ENCODE measurements at places on chromosomes 12 and 14.

DNA sequence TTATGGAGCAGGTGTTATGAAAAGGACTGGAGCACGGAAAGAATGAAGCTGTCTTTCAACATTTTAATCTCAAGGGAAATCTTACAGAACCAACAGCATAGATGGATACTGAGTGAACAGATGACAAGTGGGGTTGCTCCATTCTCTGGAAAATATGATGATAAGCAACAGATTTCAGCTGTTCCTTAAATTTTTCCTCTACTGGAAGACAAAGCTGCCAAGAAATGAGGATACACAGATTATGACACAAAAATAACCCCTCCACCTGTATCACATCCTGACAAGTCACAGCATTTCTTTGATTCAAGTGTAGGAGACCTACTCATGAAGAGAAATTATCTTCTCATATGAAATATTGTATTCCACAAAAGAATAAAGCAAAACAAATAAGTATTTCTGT, 13.0 kb upstream of the TMTC2 start:
- no peak for DNase-seq

DNA sequence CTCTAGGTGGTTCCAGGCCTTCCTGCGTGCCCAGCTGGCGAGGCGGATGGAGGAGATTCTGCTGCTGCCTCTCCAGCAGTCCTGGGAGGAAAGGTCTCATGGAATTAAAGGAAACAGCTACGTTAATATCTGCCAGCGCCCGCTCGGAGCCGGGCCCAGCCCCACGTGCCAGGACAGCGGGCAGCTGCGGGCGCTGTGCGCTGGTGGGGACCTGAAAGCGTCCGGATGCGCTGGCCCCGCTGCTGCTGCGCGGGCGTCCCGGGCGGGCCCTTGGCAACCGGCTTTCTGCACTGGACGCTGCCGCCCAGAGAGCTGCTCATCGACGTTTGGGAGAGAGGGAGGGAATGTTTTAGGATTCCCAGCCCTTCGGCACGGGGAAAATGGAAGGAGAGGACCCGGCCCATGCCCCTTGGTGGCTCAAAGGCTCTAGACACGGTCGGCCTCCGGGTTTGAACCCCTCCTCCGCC, 8.6 kb upstream of the DYNC1H1 start:
- no peak for DNase-seq

DNA sequence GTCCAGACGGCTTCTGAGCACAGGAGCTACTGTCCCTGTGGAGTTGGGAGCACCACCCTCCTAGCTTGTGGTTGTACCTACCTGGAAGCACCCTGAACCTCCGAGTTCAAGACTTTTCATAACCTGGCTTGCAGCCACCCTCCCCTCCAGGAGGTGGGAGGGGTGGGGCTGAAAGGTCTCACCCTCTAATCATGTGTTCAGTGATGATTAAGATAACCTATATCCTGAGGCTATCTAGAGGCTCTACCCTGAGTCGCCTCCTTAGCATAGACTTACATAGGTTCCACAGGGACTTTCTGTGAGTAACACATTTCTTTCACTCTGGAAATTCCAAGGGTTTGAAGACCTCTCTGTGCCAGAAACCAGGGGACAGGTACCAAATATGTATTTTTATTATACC, 146.5 kb downstream of the CFAP54 start:
- no peak for DNase-seq

DNA sequence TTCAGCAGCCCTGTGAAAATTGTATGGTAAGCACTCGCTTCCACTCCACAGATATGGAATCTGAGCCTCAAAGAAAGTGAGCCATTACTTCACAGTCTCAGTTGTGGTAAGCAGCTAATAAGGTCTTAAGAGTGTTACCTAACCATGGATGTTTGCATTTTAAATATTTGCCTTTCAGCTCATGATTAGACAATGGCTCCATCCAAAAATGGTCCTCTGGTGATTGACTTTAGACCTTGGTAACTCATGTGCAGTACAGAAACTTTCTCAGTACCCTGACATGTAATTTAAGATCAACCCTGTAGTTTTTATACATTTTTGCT, 1.8 kb downstream of the A2M start:
- DNase-seq: no peak

DNA sequence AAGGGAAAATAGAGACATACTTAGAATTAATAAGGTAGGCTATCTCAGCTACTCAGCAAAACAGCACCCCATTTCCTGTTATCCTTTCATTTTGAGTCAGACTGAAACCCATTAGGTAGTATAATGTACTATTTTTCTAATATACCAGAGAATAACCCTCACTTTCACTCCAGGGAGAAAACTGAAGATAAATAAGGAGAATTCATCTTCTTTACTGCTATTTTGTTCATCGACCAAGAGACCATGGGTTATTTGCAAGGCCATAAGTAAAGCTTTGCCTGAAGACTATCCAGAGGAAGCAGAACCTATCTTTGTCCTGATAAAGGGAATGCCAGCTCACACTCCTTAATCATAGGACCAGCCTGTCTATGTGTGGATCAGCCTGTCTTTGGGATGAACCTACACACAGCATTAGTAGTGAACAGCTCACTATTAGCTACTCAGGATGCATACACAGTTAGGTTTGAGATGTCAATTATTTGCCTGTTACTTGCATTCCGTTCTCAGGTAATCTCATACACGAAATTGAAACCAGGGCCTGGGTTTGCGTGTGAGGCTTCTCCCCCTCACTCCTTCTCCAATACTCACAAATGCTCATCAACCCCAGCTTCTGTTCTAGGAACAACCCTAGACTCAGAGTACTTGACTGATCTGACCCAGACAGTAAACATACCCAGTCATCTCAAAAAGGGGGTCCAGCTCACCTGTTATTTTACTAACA, 124.4 kb downstream of the DAD1 start:
- DNase-seq: no peak

GRCh38 chr12:26651566-26652188, 181.3 kb downstream of the ITPR2 start:
- no peak for DNase-seq

GRCh38 chr14:93047661-93048060, 68.1 kb downstream of the ITPK1 start:
- no peak for DNase-seq

DNA sequence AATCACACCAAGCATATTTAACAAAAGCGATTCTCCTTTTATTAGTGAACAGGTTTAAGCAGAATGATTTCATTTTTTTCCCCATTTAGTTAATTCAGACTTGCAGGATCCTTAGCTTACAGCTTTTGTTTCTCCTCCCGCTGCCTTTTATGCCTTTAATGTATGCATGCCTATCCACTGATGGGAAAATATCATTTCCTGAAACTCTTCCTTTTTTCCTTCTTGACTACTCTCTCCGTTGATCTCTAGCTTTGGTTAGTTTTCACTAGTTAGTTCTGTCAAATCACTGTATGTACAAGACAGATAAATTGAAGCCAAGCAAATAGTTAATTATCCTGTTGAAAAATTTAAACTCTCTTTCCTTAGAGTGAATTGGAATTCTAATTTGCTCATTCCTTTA, 26.3 kb downstream of the NKX2-1 start:
- no peak for DNase-seq

- no peak for DNase-seq
These were observed 463.1 kb downstream of the RAD51B start for GRCh38 chr14:68282479-68283377.

DNA sequence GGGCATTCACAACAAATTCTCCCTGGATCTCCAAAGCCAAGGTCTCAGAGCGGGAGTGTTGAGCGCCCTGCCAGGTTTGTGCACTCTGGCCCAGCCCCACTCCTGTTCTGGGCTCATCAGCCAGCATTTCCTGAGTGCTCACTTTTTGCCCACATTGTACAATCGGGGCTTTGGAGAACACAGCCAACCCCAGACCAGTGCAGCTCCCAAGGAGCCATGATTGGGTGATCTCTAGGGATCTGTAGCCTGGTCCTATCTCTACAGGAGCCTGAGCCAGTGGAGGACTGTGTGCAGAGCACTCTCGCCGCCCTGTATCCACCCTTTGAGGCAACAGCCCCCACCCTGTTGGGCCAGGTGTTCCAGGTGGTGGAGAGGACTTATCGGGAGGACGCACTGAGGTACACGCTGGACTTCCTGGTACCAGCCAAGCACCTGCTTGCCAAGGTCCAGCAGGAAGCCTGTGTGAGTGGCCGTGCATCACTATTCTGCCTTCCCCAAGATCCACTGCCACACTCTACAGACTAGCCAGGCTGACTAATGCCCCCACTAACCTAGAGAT, 2.8 kb downstream of the ARHGEF40 start:
- DNase-seq: no peak

DNA sequence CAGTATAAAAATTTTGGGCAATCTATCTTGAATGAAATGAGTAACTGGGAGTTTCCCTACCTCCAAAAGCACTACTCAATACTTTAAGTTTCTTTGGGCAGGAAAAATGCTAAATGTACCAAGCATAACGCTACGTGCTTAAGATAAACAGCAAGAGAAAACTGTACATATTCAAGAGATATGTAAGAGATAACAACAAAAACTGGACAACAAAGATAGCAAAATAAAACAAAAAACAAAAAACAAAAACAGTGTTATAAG, 20.0 kb downstream of the PTGES3 start:
- no peak for DNase-seq

DNA sequence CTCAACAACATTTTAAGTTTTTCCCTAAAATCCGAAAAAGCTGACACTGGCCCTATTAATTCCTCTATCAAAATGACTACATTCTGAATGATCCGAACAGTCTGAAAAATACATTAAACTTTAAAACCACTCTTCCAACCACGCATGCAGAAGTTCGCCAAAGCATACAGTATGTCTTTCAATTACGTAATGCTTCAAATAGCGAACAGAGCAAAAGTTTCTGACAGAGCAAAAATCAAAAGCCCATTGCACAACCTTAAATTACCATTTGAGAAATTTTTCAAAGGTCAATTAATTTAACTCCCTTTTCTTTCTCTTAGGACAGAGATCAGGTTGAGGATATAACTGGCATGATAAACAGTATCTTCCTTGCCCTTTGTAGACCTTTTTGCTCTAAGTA, 33.2 kb downstream of the LRIG3 start:
- no peak for DNase-seq

GRCh38 chr12:38875586-38876228, 29.7 kb downstream of the CPNE8 start:
- DNase-seq: no peak

Measured in GM04503 (cell line).